ENCODE measurements at places on chromosomes 4 and X. TPM values are rescaled to one million over a fixed set of nuclear protein-coding genes. Genes with fewer than 3 reads are reported as not detected.

DNA sequence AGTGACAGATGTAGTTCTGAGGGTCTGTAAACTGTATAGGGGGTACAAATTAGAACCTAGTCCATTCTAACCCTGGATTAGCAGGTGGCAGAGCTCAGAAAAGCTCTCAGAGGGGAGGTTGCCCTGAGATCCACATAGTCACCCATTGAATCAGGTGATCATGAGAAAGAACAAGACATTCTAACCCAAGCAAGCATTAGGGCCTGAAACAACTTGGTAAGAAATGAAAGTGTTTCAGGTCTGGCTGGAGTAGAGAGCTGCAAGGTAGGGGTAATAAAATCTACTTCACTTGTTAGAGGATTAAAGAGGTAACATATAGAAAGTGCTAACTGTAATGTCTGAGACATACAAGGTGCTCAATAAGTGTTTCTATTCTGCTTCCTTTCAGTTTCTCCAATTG is 8.8 kb upstream of the BMP2K start:
- DNase-seq = no peak

The MAGEC2 gene
- not detected for total RNA-seq

- no peak for DNase-seq
Observed at GRCh38 chrX:19827088-19827487, 60.3 kb downstream of the SH3KBP1 start.

GRCh38 chr4:155887847-155888570 is 15.5 kb upstream of the TDO2 start:
- DNase-seq = no peak

The IL13RA2 gene
- total RNA-seq = not detected

Data from SJSA1 (cell line).